Stimulated activated memory B cell treated with anti-CD40 and anti-IgM and Interleukin-4, amounts not matched to agents 10 μg/mL and 1 μg/mL and 100 μg/mL, for 72 hours (primary cell): ENCODE measurements at places on chromosomes 12 and 14.

GRCh38 chr12:62698701-62699101 lies 232.1 kb downstream of the MON2 start:
- ATAC-seq: no peak

- no peak for ATAC-seq
Measured at GRCh38 chr12:118571730-118572129, 195.4 kb downstream of the SUDS3 start.

DNA sequence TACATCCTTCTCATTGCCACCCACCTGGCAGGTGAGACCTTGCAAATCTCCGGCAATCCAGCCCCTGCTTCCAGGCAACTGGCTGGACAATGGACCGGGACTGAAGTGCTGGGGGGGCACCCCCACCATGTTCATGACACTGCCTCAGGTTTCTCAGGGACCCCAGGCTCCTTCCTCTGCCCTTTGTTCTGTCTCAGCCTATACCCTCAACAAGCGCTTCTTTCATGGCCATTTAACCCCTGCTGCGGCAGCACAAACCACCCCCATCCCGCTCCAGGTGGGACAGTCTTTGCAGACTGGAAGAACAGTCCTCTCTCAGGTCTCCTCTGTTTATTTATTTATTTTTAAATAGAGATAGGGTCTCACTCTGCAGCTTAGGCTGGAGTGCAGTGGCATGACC lies 7.6 kb downstream of the ISM2 start:
- no peak for ATAC-seq

DNA sequence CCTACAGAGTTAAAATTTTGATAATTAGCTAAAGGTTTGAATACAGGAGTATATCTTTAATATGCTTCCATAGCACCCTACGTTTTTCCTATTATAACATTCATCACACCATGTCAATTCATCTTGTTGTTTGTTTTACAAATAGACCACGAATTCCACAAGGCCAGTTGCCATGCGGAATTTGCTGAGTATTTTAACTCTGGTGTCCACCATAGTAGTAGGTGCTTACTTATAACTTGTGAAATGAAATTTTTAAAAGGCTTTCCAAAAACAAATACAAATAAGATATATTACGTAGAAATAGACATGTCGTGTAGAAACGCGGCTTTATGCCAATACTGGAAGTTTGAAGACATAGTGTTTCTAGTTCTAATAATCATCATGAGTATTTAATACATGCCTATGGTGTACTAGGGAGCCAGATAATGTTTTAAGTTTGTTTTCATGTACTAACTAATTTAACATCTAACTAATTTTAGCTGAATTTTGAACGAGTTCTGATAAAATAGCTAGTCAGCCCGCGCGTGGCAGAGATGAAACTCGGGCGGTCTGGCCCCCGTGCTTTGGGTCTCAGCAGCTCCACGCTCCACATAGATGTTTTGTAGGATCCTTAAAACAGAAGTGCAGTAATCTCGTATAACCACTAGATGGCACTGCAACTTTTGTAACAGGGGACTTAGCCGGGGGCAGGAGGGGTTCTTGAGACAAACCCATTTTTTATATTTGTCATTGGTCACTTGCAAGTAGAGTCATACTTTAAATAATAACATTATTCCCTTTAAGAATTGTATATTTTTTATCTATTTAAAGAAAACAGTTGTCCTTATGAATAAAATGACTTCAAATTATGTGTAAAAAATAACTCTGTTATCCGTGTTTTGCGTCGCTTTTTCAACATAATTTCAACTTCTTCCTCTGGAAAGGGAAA lies 10.2 kb downstream of the CD69 start:
- peak; percentile 75 for ATAC-seq

DNA sequence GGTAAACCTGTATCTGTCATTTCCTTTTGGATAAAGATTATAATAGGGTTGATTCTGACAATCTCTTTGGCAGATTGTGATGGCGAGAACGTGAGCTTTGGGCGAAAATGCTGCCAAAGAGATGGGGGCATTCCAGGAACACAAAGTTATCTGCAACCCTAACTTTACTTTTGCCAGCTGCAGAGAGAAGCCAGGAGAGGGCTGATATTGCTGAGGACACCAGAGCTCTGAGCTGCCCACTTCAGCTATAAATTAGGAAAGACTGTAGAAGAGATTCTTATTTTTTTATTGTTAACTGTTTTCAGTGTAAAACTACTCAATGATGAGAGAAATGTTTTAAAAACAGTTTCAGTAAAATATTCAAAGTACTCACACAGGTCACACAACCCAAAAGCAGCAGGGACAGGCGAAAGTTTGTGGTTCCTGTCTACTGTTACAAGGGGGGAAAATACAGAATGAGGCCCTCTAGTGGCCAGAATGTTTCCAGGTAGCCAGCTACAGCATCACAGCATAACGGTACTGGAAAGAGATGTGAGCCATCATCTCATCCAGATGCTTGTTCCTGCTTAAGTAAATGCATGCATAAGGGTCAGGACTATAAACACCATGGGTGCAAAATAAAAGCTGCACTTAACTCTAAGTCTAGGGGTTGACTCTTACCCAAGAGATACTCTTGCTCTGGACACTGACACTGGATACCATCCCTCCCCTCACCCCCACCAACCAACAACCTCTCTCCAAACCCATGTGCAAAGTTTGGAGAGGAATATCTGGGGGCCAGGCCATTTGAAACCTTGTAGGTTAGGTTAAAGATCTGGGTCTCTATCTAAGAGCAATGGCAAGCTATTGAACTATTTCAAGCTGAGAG lies 498.4 kb downstream of the RMST start:
- peak; percentile 59 for ATAC-seq

- ATAC-seq: no peak
Measured at GRCh38 chr14:37429618-37430017, 165.4 kb downstream of the FOXA1 start.

- ATAC-seq: no peak
Measured at GRCh38 chr14:64656986-64657385, 47.2 kb upstream of the PLEKHG3 start.

- ATAC-seq: no peak
Measured at GRCh38 chr12:127559349-127560040, 707.5 kb upstream of the TMEM132C start.

- ATAC-seq: no peak
Measured at GRCh38 chr14:104678346-104678745, 11.1 kb upstream of the INF2 start.

- ATAC-seq: no peak
Measured at GRCh38 chr14:22607291-22607690, 9.2 kb downstream of the ABHD4 start.

GRCh38 chr12:53659011-53659551 lies 16.8 kb downstream of the ATP5MC2 start:
- ATAC-seq: no peak

- ATAC-seq: no peak
Measured at GRCh38 chr14:34161351-34162082, 210.6 kb upstream of the EGLN3 start.

- ATAC-seq: no peak
Measured at GRCh38 chr12:112971248-112971647, 7.1 kb upstream of the OAS2 start.

- ATAC-seq: no peak
Measured at GRCh38 chr14:92224358-92224954, 98.5 kb upstream of the SLC24A4 start.

DNA sequence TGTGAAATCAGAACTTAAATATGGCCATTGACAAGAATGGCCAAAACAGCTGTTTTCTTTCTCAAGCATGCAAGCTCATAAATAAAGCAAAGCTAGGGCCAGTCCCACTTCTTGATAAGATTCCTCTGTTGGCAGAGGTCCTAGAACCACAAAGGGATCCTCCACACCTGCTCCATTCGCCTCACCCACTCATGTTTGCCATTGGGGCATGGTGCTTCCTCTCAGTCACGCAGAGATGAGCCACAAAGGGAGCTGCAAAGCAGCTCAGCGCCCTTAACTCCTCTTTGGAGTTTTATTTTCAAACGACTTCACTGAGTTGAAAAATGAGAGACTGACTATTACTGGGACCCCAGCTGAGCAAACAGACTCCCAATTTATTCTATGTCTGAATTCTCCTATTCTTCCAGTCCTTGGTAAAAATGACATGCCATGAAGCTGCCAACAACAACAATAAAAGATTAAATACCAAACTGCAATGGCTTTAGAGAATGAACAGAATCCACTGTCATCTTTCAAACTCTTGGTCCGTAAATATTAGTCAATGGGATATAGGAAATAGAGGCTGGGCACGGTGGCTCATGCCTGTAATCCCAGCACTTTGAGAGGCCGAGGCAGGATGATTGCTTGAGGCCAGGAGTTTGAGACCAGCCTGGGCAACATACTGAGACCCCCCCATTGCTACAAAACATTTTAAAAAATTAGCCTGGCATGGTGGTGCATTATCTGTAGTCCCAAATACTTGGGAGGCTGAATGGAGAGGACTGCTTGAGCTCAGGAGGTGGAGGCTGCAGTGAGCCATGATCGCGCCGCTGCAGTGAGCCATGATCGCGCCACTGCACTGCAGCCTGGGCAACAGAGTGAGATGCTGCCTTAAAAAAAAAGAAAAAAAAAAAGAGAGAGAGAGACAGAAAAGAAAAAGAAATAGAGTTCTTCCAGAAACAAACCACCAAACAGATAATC lies 16.4 kb downstream of the MANSC1 start:
- no peak for ATAC-seq

DNA sequence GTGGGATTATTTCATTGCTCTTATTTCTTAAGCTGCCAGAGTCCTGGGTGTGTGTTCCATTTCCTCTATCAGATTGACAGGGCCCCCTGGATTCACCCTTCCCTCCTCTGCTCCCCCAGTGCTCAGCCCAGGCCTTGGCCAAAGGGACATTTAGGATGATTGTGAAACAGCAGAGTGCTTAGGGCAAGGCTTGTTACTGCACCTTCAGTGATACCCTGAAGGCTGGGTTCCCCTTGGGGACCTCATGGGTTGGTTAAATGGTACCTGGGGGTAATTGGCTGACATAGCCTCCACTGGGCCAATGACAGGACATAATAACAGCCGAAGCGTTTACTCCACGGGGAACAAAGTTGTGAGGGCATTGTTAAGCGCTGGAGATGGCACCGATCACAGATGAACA lies 1.3 kb upstream of the KRT72 start:
- no peak for ATAC-seq

DNA sequence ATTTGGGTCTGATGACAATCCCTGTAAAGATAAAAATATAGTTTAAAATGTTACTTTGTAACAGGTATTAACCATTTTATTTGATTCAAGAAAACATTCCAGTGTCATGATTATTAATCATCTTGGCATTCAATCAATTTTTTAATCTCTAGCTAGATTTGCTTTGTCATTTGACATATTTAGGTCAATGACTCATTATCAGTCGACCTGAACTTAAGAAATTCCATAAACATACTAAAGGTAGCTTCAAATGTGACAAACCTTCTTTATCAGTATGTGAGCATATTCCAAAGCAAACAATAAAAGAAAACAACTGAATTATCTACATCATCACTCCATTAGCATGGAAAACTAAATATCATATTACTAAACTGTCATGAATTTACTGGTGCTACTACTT lies 50.8 kb upstream of the CDKL1 start:
- ATAC-seq: no peak

- ATAC-seq: no peak
Measured at GRCh38 chr14:38882533-38882932, 220.5 kb downstream of the SEC23A start.

GRCh38 chr14:104978746-104979691 lies 845 bp upstream of the AHNAK2 start:
- ATAC-seq: no peak

DNA sequence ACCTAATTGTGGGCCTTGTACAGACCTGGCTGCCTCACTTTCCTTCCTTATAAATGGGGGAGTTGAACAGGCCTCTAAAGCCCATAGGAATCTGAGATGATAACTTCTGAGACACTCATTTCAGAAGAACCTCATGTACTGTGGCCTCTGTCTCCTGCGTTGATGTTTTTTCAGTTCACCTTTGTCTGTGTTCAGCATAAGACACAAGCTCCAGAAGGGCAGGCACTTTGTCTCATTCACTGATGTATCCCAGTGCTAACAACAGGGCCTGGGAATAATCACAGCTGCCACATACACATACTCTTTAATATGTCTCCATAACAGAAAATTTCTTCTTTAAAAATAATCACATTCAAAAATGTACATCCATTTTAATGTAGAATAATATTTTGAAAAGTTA lies 3.3 kb downstream of the FGD6 start:
- ATAC-seq: no peak
